ENCODE measurements at places on chromosomes 7 and 10.

GRCh38 chr7:3558400-3558799 is 257.3 kb downstream of the SDK1 start:
- DNase-seq, result no peak

DNA sequence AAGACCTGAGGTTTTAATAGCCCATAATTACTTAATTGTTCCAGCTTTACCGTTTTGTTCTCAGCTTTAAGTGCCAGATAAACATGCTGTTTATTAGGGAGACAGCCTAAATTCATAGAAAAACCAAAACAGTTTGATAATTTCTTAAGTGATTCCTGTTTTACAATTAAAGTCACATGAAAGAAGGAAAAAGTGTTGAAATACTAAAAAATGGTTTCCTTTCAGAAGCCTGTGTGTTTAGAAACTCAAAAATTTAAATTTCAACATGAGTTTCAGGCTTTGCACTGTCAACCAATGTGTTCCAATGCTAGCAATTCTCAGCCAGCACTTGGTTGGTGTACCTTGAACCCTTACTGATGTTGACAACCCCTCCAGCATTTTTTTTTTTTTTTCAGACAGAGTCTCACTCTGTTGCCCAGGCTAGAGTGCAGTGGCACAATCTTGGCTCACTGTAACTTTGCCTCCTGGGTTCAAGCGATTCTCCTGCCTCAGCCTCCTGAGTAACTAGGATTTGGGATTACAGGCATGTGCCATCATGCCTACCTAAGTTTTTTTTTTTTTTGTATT is 135.3 kb downstream of the ICA1 start:
- no peak for DNase-seq

GRCh38 chr7:80529362-80529761 is 17.5 kb upstream of the GNAT3 start:
- no peak for DNase-seq

- DNase-seq, result no peak
Observed at GRCh38 chr7:128045766-128046165, 14.5 kb upstream of the LRRC4 start.

- no peak for DNase-seq
Observed at GRCh38 chr7:12898004-12898403, 210.6 kb downstream of the ARL4A start.

Data from GM20000 (cell line).